ENCODE measurements at places on chromosomes 4 and X.

- no peak for DNase-seq
Measured at GRCh38 chr4:153976954-153977353, 188.1 kb upstream of the SFRP2 start.

GRCh38 chr4:7872264-7872771 is 67.3 kb downstream of the AFAP1 start:
- no peak for DNase-seq

DNA sequence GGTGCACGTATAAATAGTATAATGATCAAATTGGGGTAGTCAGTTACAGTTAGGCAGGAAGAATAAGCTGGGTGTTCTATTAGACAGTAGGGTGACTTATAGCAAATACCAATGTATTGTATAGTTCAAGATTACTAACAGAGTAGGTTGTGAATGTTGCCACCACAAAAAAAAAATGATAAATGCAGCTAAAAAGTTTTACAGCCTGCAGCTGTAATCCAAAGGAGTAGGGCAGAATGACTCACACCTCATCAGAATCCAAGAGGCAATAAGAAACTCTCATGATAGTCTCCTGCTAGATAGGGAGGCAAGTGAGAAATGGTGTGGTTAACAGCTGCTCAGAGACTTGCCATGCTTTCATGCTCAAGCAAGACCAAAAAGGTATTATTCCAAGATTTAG is 19.6 kb upstream of the TCEAL4 start:
- no peak for DNase-seq

- DNase-seq, result no peak
Measured at GRCh38 chr4:909821-910220, 22.3 kb downstream of the GAK start.

- DNase-seq, result peak; percentile 1
Measured at GRCh38 chr4:7103607-7104365, 35.9 kb upstream of the GRPEL1 start.

GRCh38 chr4:139676913-139677585 is 11.4 kb downstream of the MGST2 start:
- no peak for DNase-seq

DNA sequence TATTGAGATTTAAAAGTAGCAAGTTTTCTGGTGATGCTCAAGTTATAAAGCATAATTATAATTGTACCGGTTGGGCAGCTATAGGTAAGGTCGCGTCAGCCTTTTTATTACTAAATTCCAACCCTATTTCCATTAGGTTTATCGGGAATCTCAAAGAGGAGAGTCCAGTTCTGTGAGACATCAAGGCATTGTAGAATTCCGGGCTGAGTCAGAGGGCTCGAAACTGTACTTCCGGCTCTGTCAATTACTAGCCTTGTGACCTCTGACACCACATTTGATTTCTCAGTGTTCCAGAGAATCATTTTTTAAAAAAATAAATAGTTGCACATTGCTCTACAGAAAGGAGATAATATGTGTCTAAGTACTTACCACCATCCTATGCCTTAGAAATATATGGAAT is 4.3 kb downstream of the IL1RAPL1 start:
- no peak for DNase-seq

DNA sequence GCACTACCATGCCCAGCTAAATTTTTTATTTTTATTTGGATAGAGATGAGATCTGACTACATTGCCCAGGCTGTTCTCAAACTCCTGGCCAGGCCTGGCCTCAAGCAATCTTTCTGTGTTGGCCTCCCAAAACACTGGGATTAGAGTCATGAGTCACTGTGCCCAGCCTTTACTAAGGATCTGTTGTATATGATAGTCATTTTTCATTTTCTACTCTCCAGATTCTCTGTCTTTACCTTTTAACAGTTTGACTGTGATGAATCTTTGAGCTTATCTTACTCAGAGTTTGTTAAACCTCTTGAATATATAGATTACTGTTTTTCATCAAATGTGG is 161.8 kb downstream of the FNIP2 start:
- DNase-seq, result no peak

- DNase-seq, result no peak
Measured at GRCh38 chrX:12886545-12886944, 19.7 kb downstream of the TLR7 start.

- DNase-seq, result no peak
Measured at GRCh38 chr4:4539481-4539880, 2.4 kb downstream of the STX18 start.

DNA sequence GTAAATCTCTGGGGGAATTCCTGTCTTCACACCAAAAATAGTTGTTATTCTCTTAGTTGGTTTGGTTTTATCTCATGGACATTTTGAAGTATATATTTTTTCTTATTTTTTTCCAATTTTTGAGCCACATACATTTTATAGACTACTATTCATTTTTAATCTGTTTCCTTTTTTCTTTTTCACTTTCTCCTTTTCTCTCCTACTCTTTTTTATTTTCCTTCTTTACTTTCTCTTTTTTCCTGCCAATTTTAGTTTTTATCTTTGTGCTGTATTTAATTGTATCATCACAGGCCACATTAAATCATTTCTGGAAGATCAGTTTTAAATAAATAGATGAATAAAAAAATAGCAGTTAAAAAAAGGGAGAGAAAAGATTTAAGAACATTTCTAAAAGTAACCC is 14.0 kb upstream of the JADE3 start:
- no peak for DNase-seq

- DNase-seq, result no peak
Measured at GRCh38 chr4:74942251-74942917, 9.5 kb downstream of the PARM1 start.
